ENCODE measurements at places on chromosomes 5 and 9. TPM values are rescaled to one million over a fixed set of nuclear protein-coding genes. Genes with fewer than 3 reads are reported as not detected.
A peak's percentile ranks its signal among the peaks of the same experiment; 100 is the strongest.

- no peak for DNase-seq
Measured at GRCh38 chr5:134139377-134139851, 24.9 kb downstream of the TCF7 start.

INSL4 gene
- not detected for total RNA-seq

NRARP gene
- total RNA-seq = 1.2 TPM

- DNase-seq = no peak
Measured at GRCh38 chr5:79947567-79947966, 43.5 kb downstream of the MTX3 start.

MPDZ gene
- 21.1 TPM for total RNA-seq

DNA sequence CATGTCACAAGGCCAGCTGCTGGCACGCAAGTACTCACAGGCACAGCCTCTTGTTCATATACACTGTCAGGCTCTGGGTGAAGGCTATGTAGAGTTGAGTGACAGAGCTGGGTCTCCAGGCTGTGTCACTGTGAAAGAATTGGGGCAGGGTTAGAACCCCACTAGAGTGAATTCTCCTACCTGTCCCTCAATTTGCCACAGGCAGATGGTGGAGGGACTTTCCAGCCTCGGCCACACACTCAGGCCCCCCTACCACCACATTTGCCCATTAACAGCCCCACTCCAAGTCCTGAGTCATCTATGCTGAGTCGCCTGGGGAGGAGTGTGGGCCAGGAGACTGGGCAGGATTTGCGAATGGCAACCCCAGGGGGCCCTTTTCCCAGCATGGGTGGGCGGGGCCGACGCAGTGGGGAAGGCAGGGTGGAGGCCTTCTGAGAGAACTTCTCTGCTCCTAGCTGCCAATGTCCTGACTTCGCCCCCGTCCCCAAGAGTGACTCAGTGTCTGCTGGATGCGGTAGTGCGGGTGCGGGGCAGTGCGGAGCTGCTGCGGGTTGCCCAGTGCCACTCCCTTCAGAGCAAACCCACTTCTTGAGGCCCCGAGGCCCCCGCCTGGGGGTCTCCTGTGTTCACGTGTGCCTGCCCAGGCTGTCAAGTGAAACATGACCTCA, 50.3 kb upstream of the PSD2 start:
- no peak for DNase-seq

DPH7 gene
- 14.3 TPM for total RNA-seq

- peak; percentile 78 for DNase-seq
Measured at GRCh38 chr9:35680331-35681105, 6.8 kb downstream of the CA9 start.

LRRC19 gene
- 3.7 TPM for total RNA-seq

All from stomach (tissue), 19 donors.